ENCODE measurements at places on chromosomes 11 and 22.

DNA sequence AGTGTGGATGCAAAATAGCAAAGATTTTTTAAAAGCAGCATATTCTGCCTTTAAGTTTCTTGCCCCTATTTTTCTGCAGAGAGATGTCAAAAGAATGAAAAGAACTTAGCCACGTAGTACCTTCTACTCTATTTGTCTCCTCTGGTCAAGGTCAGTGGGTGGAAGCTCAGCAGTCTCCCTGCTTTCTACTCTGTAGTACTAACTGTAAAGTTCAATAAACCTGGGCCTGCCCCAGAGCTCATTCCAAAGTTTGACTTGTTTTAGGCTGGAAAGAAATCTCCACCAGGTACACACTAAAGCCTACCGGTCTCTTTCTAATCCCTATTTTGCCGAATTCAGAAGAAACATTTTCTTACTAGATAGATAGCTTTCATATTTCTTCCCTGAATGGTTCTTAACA, 247.9 kb upstream of the ARHGAP20 start:
- DNase-seq = no peak

- no peak for DNase-seq
These were observed 50.4 kb upstream of the KCNQ1OT1 start for GRCh38 chr11:2750101-2750681.

DNA sequence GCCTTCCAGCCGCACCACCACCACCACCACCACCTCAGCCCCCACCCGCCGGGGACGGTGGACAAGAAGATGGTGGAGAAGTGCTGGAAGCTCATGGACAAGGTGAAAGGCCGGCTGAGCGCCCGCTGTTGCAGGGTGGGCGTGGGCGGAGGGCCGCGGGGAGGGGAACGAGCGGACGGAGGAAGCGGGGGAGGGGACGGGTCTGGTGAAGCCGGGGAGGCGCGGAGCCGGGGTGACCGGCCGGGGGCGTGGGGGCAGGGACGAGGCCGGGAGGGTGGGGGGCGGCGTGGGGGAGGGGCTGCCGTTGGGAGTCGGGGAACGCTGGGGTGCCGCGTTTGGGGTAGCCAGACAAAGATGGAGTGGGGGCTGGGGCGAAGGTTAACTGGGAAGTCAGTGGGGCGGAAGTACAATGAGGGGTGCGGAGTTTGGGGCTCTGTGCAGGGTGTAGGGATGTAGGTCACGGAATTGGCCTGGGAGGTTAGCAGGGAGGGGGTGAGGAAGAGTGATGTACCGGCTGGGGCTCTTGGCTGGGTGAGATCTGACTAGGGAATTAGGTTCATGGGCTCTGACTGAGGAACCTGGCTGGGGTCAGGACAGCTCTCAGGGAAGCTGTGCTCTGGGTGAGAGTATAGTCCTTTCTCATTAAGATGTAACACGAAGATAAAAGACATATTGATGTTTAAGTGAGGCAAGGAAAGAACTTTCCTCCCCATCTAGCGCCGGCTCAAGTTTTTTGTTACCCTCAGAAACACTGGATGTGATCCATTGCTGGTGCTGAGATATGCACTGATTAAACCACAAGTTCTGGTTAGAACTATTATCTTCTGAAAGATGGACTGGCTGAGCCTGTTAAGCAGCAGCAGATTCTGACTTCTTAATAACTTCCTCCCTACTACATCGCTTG, 624 bp downstream of the CBL start:
- peak; percentile 36 for DNase-seq

DNA sequence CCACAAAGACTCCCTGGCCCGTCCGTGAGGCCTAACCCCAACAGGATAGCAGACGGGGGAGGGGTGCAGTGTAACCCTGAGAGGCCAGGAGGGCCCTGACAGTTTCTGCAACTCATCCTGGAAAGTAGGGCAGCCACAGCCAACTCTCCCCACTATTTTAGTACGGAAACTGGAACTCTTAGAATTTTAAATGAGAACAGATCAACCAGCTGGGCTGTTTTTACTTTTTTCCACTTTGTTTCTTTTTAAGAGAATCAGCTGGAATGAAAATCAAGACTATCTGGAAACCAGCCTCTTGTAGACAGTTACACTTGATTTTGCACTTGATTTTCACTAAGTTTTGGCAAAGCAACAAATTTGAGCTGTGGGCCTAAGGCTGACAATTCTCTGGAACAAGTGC, 42.7 kb upstream of the NRIP3 start:
- DNase-seq = no peak

- no peak for DNase-seq
These were observed 39.0 kb downstream of the MAML2 start for GRCh38 chr11:96303980-96304379.

DNA sequence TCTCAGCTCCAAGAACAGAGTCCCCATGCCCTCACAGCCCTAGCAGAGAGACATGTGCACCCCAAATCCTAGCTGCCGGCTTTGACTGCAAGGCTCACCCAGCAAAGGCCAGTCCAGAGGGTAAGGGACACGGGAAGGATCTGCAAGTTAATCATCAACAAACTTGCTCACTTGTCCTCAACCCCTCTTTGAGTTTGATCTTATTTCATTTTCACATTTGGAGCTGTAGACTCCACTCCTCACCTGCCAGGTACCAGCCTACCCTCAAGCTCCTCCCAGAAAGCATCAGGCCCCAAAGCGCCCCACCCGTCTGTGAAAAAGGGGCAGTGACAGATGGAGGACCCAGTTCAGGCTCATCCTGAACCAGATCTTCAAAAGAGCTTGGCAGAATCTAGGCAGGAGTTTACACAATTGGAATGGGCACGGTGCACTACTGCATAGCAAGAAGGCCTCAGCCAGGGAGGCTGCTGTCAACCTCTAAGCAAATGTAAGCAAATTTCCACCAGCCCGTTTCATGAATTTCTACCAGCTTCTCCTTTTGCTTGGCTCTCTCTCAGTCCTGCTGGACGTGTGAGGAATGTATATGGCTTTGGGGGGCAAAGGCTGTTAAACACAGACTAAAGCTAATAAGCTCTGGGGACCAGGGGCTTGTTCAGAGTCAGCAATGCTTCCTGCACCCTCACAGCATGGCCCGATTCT, 5.5 kb downstream of the EHD1 start:
- no peak for DNase-seq

DNA sequence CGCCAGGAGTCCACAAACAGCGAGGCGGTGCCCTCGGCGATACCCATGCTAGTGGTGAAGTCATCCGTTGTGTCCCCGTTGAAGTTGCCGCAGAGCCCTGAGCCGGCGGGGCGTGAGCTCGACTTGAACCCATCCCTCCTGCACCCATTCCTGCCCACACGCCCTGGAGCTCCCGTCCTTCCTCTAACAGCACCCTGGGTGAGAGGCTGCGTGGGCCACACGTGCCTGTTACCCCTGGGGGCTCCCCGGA, 8.3 kb downstream of the MUC6 start:
- no peak for DNase-seq

DNA sequence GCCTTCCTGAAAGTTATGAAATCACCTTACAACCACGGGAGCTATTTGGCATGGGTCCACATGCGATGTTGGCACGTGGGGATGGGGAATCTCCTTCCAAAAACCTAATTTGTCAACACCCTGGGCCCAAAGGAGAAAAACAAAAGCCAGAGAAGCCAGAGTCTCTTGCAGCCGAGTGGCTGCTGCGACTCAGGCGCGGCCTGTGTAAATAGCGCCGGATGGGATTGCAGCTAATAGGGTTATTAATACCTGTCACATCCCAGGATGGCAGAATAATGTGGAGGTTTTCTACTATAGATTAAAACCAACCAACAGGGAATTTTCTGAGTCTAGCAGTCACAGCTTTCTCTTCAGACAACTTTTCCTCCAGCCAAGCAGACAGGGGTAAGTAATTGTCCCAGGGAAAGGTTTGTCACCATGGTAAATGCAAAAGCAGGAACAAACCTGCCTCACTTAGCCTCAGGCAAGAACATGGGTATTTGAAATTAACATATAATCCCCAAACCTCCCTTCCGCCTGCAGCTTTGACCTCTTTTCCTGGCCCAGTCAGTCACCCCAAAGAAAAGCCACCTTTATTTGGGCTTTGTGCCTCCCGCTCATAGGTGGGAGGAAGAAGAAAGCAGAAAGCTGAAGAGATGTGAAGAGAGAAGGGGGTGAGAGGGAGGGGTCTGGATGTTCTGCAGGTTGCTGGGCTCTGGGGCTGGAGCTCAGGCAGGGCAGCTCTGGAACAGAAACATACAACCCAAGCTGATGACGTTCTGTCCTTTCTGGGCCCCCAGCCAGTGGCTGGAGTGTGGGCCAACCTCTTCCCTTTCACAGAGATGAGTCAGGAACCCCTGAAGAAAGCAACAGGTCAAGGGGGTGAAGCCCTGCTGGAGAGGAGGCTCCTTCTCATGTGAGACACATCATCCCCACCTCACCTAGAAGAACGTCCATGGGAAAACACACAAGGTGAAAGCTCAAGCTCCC, 376.5 kb downstream of the NXPE2 start:
- no peak for DNase-seq

DNA sequence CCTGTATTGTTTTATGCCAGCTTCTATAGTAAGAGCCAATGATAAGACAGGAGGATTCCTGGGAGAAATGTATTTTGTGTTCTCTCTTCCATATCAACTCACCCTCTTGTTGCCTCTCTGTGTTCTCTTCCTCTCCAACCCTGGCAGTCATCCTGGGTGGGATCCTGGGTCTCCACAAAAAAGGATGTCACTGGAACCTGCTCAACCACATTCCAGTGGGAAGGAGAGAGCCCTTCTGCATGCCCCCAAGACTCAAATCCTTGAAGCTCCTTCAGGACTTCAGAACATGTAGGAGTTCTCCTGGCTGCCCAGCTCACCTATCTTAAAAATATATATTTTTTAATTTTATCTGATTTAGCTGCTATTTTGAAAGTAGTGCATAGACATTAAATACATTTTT, 26.1 kb downstream of the APOL6 start:
- no peak for DNase-seq

GRCh38 chr22:40198733-40199132, 21.0 kb downstream of the TNRC6B start:
- DNase-seq = no peak
